Dermis microvascular lymphatic vessel endothelial cell (primary cell): ENCODE measurements at places on chromosomes 4 and X. TPM values are rescaled to one million over a fixed set of nuclear protein-coding genes. Genes with fewer than 3 reads are reported as not detected.

The MAGEA12 gene
- not detected in 2 replicates for total RNA-seq

The QDPR gene
- total RNA-seq, result 11.0 and 17.7 TPM in 2 replicates

The NR3C2 gene
- total RNA-seq, result 6.0 and 8.5 TPM in 2 replicates

The GYG2 gene
- 0.51 and 1.0 TPM in 2 replicates for total RNA-seq

The CRLF2 gene
- under 0.01 TPM in 1 of 2 replicates, not detected in the other for total RNA-seq

The SRPX gene
- total RNA-seq, result 50.8 and 70.8 TPM in 2 replicates

The GNPDA2 gene
- 15.4 and 18.5 TPM in 2 replicates for total RNA-seq

The PDCL2 gene
- not detected in 2 replicates for total RNA-seq

The RADX gene
- under 0.01 and 0.26 TPM in 2 replicates for total RNA-seq

The PPP2R2C gene
- 0.39 and 0.89 TPM in 2 replicates for total RNA-seq

The CABS1 gene
- not detected in 2 replicates for total RNA-seq

The ADH1C gene
- not detected in 2 replicates for total RNA-seq

The RPA4 gene
- 0.89 and 0.90 TPM in 2 replicates for total RNA-seq

- DNase-seq, result no peak
These were observed 1070.9 kb downstream of the STIM2 start for GRCh38 chr4:27931584-27931983.

GRCh38 chr4:74366367-74366911 lies 1.5 kb downstream of the EREG start:
- no peak for DNase-seq

GRCh38 chr4:102141842-102142241 lies 203.4 kb downstream of the SLC39A8 start:
- no peak for DNase-seq

DNA sequence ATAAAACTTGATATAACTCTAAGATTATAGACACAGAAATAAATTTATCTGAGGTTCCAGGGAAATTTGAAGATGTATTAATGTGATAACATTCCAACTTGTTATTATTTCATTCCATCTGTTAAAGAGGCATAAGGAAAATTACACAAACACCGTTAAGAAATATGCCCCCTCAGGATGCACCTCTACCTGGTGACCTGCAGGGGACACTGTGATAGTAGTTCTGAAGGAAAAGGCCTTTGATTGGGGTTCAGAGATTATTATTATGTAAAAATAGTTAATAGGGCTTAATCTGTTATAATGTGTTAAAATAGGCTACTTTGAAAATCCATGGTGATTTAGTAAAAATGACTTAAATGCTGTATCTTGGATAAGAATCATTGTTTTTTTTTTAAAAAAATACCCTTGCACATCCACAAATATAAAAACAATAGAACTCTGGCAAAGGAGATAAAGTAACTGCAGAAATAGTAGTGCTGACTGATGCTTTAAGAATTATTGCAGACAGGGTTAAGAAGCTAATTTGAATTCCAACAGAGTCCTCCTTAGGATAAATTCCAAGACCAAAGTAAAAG lies 6.1 kb upstream of the ABRAXAS1 start:
- peak; percentile 49 for DNase-seq

- no peak for DNase-seq
These were observed at the start of gene PCSK1N for GRCh38 chrX:48835524-48836329. Gene PCSK1N (minus strand): TSS chrX:48835610. CDS start chrX:48835532, 78 bp downstream.

- no peak for DNase-seq
These were observed 6.6 kb upstream of the CLDN24 start for GRCh38 chr4:183328832-183329231.

DNA sequence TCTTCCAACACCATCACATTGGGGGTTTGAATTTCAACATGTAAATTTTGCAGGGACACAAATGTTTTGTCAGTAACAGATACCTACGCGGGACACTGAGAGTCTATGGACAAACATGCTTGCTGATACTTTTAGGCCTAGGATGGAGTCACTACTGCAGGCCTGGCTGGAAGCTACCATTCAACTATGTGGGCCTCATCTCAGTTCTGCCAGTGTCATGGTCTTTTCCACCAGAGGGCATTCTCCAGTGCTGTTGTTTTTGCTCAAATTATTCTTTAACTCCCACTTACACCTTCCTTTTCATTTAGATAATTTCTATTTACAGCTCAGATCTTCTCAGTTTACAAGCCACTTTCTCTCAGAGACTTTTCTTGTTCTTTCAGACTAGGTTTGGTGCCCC lies 7.0 kb upstream of the ANK2 start:
- DNase-seq, result no peak

- peak; percentile 68 for DNase-seq
These were observed 70.8 kb downstream of the ANXA3 start for GRCh38 chr4:78622253-78622979.

DNA sequence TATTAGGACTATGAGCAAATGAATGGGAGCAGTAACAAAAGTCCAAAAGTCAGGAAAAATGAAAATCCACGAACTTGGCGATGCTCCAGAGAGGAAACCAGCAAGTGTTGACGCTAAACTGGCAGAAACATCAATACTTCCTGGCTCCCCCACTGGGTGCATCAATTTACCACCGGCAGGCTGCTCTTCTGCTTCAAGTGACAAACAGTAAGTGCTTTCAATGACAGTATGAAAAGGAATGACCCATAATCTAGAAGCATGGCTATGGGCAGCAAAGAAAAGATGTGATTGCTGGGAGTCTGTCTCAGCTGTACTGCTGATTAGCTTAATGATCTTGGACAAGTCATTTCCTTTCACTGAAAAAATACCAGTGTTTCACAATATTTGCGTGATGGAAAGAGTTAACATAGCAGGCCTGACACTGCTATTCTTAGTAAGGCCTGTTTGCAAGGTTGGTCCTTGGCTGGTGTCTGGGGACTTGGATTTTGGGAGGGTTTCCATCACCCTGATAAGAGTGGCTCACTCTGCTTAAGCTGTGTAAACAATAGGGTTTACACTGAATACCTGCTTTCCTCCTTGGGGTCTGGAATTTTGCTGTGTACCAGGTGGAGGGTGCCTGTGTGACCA lies 8.7 kb downstream of the ATP11C start:
- peak; percentile 63 for DNase-seq

DNA sequence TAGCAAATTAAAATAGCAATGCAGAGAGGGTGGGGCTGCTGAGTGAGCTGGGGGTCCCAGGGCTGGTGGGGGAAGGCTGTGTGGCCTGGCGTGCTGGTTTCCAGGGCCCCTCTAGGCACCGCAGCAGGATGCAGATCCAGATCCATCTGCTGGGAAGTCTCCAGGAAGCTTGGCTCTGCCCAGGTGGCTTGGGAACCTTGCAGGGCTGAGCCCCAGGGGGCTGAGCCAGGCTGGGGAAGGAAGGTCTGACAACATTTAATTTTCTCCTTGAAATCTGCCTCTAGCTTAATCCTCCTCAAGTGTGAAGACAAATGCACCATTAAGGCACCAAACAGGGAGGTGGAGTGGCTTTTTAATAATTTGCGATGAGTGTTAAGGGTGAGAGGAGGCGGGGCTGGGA lies 31.7 kb downstream of the SORCS2 start:
- no peak for DNase-seq

DNA sequence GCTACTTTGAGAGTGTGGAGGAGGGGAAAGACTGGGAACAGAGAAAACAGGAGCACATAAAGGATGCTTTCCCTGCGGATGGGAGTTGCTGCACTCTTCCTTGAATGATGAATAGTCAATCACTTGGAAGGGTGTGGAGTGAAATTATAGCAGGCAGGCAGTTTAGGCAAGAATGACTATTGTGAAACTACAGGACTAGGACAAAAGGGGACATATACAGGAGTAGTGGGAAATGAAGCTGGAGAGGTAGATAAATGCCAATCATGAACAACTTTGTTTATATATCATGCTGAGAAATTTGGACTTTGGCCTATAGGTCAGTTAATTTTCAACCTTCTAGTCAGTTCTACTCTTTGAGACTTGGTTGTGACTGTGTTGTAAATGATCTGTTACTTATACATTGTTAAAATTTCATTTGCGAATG lies 76.9 kb downstream of the PAQR3 start:
- DNase-seq, result no peak

- DNase-seq, result no peak
These were observed 83.2 kb downstream of the FUNDC1 start for GRCh38 chrX:44459501-44459900.

DNA sequence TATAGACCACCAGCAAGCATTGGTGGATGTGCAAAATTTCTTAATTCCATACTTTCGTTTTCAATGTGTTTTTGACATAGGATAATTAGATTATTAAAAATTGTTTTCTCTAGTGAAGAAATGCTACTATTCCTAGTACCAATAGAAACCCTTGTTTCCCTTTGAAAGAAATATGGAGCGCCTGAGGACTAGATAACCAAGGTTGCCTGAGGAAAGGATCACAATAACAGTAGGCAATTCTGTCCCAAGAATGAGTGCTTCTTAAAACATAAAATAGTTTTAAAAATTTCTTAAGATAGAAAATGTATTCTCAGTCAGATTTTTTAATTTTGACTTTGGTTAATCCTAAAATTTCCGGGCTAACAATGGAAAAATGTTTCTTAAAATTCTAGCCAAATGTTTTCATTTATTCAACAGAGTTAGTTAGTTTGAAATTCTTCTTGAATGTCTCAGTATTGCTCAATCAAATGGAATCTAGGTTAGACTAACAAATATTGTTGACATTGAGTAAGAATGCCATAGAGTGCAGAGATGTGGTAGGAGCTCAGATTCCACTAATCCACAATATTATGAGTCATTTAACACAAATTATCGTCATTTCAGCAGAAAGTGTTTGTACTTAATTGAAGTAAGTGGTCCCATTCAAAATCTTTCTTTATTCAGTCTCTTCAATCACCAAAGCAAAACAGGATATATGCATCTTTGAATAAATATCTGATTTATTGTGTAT lies 666.0 kb downstream of the GRID2 start:
- DNase-seq, result no peak

- DNase-seq, result no peak
These were observed 3.3 kb upstream of the ADH7 start for GRCh38 chr4:99438405-99438780.

DNA sequence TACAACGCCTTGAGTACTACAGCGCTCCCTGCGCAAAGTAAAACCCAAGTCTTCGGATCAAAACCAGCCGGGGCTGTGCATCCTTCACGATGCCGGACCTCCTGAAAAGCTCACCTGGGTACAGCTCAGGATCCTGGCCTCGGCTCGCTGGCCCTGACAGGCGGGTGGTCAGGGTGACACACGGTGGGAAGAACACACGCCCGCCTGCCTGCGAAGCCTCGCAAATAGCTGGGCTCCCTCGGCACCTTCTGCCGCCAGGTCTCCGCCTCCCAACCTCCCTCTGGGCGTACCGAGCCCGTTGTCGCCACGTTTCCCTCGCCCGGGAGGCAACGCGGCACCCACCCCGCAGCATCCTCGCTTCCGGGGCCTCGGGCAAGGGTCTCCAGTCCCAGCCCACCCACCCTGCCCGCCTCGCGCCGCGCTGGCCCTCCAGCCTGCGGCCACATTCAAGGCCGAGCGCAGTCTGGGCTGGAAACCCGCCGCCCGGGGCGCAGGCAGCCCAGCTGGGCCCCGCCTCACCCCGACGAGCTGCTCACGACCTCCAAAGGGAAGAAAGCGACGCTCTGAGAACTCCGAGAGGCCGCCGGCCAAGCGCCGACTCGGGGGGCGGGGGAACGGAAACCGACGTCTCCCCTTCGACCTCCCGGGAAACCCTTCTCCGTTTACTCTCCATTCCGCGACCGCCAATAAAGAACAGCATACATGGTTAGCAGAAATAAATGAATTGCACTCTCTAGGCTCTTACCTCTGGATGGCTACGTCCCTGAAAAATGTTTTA lies 511 bp downstream of the PPM1K start:
- DNase-seq, result no peak

GRCh38 chr4:167544391-167544790 lies 310.1 kb upstream of the SPOCK3 start:
- no peak for DNase-seq

GRCh38 chr4:141957416-141957815 lies 321.0 kb downstream of the IL15 start:
- no peak for DNase-seq

GRCh38 chrX:74465424-74465823 lies 44.1 kb downstream of the SLC16A2 start:
- DNase-seq, result no peak

- DNase-seq, result peak; percentile 65
These were observed 79.2 kb downstream of the RTL5 start for GRCh38 chrX:72052415-72053090.

- no peak for DNase-seq
These were observed 454 bp downstream of the BTC start for GRCh38 chr4:74793757-74794381.

- DNase-seq, result no peak
These were observed 2.7 kb downstream of the SPON2 start for GRCh38 chr4:1169691-1170096.

- no peak for DNase-seq
These were observed 1847.0 kb upstream of the PCDH10 start for GRCh38 chr4:131302108-131302507.

DNA sequence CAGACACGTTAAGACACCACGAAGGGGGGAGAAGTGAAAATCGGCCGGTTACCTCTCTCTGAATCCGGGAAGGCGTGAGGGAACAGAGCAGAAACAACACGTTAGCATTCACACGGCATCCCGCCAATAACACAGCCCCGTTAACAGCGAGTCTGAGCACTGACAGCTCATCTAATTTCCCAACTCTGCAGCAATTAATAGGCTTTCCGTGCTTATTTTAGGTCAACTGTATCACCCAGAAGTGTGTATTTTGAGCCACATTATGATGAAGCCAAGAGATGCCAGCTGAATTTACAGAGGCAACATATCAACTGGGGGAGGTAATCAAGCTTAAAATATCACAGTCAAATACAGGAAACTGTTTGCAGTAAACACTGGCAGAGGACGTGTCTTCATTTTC lies 92.6 kb downstream of the NSUN7 start:
- DNase-seq, result no peak

GRCh38 chr4:168411318-168412150 lies 68.8 kb downstream of the DDX60L start:
- no peak for DNase-seq

DNA sequence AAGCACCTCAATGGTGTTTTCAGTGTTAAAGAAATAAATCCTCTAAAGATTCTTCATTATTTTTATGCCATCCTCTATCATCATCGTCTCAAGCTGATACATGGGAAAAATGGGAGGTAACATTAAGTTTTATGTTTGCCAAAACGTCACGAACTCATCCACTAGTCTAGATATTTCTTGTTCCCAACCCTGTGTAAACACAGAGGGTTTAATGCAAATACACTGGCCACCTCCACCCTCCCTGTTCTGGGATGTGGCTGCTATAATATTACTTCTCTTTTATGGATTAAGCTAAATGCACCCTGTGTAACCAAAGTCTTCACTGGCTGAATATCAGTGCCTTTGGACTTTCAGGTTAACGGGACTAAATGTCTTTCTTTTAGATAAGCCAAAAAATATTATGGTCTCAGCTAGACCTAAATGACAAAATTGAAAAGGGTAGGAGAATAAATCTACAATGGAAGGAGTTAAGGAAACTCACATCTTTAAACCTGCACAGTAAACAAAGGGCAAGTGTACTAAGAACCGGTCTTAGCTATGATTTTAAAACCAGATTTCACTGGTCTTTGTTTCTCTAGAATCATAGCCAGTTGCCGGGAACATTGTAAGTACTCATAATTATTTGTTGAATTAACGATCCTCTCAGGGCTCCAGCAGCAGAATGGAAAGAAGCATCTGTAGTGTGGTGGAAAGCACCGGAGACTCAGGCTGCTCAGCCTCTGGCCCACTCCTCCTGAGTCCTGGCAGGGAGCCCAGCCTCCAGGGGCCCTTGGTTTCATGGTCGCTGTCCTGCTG lies 103.5 kb upstream of the NOCT start:
- DNase-seq, result peak; percentile 28

- DNase-seq, result no peak
These were observed 649.1 kb downstream of the GRID2 start for GRCh38 chr4:92952897-92953296.

- DNase-seq, result no peak
These were observed 9.1 kb downstream of the IL13RA1 start for GRCh38 chrX:118736394-118737010.
